Cardiac muscle cell (in vitro differentiated cells and primary cell): ENCODE measurements at places on chromosomes 3 and 15.

DNA sequence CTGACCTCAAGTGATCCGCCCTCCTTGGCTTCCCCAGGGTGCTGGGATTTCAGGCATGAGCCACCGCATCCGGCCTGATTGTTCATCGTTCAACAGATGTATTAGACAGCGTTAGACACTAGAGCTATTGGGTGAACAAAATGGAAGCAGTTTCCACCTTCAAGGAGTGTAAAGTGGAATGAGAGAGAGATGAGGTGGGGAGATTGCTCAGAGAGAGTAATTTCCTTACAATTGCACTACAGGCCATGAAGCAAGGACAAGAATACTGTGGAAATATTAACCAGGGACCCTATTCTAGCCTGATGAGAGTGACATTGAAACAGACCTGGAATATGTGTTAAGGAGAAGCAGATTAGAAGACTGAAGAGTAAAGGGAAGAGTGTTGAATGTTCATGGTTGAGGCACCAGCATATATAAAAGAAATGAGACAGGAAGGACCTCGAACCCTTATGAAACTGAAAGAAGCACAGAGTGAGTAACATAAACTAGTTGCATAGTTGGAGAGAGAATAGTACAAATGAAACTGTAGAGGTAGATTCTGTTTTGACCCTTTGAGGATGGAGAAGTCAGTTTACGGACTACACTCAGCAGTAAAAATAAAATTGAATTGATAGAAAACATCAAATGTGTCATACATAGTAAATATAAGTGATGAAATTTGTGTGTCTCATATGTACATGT, 7.2 kb downstream of the RTF1 start:
- DNase-seq = no peak

- no peak for DNase-seq
Measured at GRCh38 chr3:187447737-187448136, 79.6 kb downstream of the RTP4 start.

GRCh38 chr15:43513550-43513949, 3.9 kb upstream of the MAP1A start:
- DNase-seq = no peak

GRCh38 chr15:81025721-81026370, 25.1 kb downstream of the TLNRD1 start:
- DNase-seq = no peak
